DMS79 (cell line): ENCODE measurements at places on chromosomes 3 and 15.

- DNase-seq = no peak
Observed at GRCh38 chr3:24773798-24774197, 279.1 kb upstream of the THRB start.

DNA sequence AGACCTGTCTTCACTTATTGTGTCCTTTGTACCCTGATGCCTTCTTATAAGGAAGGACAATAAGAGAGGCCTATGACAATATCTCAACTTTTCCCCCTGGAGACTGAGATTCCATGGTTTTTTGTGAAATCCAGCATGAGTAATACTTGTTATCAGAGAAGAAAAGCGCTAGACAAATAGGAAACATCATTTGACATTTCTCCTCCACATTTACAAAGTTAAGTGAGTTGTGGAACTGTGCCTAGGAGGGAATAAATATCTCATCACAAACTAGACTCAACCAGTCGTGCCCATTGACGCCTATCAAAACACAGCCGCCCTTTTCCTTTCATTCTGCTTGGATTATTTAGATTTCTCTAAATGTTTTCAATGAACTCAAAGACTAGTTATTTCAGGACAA is 253.1 kb downstream of the MECOM start:
- DNase-seq = no peak

- no peak for DNase-seq
Observed at GRCh38 chr15:87954793-87955192, 301.7 kb downstream of the NTRK3 start.

DNA sequence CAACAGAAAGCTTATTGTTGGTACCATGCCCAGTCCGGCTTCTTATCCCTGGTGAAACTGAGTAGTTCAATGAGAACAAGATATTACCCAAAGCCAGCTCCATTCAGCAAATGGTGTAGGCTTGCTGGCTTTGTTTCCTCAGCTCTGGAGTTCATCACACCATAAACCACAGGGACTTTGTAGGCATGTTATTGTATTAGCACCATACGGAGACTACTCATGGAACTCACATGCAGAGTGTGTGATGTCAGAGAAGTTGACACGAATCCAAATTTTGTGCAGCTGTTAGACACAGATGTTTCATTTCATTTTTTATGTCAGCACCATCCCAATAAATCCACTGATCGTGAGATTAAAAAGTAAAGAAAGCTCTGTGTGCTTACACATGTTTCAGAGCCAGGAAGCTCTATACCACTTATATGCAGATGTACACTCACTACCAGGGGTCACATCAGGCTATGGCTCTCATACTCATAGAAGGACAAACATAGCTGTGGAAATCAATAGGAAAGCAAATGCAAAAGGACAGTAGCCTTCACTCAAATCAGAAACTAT is 63.4 kb upstream of the LEKR1 start:
- DNase-seq = no peak

GRCh38 chr3:90062631-90063200 is 955.3 kb downstream of the EPHA3 start:
- DNase-seq = no peak

DNA sequence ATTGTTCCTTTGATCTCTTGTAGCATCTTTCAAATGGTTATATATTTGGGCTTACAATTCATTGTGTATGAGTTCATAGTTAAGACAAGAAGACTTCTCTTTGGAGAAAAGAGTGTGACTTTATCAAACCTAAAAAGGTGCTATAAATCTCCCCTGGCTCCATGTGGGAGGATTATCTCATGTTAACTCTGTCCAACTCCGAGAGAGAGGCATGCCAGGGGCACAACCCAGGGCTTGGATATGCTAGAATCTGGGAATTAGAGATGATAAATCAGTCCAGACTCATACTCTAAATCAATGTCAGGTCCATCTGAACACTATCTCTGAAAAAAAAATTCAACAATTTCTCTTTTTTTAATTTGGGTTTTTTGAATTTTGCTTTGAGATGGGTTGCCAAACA is 462.8 kb downstream of the TUSC7 start:
- DNase-seq = no peak

DNA sequence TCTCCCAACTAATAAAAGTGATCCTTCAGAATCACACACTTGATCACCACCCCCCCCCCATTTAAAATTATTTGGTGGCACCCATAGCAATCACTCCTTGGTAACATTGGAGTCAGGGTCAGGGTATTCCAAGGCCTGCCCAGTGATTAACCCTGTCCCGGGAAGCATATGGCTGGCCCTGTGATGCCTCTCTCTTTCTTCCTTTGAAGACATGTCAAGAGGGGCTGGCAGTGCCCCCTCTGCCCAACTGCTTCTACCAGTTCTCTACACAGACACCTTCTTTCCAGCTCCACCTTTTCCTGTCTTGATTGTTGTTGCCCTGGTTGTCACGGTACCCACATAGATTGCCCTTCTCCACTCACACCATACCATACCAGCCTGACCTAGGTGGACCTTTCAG is 30.9 kb upstream of the MANF start:
- DNase-seq = no peak

DNA sequence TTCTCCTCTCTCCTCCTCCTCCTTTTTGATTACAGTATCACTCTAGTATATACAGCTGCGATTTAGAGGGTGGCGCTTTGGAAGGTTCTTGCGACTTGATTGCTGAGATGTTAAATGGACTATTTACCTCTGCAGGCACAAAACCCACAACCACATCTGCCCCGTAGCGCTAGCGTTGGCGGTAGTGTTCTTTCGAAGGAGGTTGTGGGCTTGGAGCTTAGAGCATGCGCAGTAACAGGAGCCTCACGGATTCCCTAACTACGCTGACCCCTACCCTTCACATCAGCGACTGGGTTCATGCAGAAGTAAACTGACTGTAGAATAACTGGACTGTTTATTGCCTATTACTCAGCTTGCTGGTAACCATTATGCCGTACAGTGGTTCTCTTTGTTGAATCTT is 58.0 kb downstream of the CGGBP1 start:
- DNase-seq = no peak

DNA sequence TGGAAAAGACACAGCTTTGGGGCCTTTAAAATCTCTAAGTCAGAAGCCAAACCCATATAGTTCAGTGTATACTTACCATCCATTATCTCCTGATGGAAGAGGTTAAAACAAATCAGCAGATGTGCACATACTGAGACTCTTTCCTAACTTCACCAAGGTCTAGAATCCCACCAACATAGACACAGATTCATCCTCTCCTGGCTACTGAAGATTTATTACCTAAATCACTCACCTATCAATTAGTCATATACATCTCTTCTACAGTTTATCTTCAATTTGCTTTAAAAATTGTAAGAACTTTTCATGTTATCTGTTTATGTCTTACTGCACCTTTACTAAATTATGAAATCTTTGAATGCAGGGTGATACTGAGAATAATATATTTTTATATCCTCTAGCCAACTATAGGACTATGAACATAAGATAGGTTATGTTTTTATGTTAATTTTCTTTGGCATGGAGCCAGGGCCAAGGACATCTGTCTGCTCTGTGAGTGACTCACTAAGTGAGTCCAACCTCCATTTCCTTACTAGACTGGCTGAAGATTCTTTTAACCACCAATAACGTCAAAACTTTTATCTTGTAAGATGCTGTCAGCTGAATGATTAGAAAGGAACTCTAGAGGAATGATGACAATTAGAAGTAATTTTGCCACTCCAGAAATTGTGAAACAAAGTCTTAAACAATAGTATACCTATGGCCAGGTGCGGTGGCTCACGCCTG is 397.6 kb downstream of the FOXP1 start:
- DNase-seq = no peak

DNA sequence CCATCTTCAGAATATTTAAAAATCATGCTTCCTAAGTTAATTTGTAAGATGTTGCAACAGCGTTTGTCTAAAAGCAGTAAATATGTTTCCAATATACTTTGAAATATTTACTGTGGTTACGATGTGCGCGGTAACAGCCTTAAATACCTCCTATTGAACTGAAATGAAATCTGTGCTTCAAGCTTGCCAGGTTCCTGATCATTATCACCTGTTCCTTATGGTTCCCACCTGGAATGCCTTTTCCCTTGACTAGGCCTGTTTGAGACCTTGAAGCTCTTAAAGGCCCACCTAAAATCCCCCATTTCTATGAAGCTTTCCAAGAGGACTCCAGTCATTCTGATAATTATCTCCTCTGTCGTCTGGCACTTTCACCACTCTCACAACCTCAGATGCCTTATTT is 146.7 kb downstream of the NAALADL2 start:
- no peak for DNase-seq

- DNase-seq = no peak
Observed at GRCh38 chr3:62999791-63000190, 124.6 kb upstream of the CADPS start.

DNA sequence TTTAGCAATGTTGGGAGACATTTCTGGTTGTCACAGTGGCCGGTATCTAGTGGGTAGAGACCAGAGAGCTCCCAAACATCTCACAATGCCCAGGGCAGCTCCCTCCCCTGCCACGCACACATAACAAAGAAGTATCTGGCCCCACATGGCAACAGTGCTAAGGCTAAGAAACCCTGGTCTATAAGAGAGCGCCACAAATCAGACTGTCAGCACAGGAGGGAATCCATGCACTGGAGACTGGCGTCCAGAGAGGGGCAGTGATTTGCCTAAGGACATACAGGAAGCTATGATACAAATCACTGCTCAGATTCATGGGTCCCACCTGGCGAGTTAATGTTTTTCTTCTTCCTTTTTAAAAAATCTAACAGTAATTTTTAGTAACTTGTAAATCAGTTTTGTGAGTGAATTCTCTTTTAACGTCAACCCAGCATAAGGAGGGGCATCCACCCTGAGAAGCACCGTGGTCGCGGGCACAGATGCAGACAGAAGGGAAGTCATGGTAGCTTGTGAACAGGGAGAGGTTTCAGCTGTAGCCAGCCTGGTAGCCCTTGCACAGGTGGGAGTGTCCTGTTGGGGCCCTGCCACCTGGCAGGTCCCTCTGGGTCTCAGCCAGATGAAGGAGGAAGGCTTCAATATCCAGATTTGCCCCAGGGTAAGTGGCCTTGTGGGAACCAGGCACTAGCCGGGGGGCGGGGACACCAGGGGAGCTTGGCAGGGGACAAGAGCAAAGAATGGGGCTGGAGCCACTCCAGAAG is 8.7 kb downstream of the ISG20 start:
- DNase-seq = no peak

DNA sequence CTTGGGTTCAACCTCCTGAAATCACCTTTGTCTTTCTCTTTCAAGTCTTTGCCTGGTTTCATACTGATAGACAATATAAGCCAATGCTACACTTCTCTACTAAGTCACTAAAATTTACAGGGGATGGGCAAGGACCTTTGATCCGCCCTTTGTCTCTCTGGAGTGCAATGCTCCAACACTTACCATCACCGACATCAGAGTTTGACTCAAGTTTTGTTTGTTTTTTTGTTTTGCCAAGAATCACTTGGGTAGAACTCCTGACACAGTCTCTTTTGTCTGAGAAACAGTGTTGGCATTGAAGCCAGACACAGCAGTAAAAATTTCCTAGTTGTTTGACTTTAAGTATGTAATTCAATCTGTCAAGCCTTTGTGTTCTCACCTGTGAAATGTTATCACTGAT is 29.3 kb downstream of the NFKBIZ start:
- no peak for DNase-seq

DNA sequence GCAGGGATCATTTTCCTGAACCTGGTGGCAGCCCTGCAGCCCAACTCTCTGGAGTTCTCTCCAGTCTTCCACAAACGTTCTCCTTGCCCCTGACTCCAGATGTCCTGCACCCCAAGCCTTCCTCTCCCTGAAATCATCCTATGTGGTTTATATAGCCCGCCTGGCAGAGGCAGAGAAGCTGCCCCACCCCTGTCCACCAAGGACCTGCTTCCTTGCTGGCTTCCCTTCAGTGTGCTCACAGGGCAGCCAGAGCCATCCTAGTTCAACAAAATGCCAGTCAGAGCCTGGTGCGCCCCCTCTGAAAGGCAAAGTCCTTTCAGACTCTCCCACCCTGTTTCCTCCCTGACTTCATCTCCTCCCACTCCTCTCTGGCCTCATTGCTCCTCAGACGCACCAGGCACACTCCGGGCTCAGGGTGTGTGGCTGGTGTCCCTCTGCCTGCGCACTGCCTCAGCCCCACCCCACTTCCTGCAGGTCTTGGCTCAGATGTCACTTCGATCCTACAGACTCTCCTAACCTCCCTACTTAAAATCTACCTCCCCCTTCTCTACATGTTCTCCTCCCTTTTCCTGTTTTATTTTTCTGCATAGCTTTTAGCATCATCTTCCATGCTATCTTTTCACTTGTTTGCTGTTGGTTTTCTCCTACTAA is 5.9 kb downstream of the KBTBD13 start:
- DNase-seq = no peak

GRCh38 chr3:53691349-53691748 is 154.9 kb downstream of the CHDH start:
- no peak for DNase-seq

- DNase-seq = no peak
Observed at GRCh38 chr3:124126436-124127023, 134.6 kb upstream of the ROPN1 start.

DNA sequence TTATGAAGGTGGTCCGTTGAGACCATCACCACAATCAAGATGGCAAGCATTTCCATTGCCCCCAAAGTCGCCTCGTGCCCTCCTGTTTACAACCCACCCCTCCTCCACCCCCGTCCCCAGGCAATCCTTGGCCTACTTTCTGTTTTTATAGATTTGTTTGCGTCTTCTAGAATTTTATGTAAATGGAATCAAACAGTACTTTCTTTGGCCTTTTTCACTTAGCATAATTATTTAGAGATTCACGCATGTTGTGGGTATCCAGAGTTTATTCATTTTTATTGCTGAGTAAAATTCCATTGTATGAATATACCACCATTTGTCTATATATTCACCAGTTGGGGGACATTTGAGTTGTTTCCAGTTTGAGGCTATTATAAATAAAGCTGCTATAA is 66.6 kb downstream of the LSM3 start:
- DNase-seq = no peak

GRCh38 chr3:194314388-194315068 is 36.6 kb downstream of the CPN2 start:
- DNase-seq = no peak

GRCh38 chr3:72100080-72100511 is 315.1 kb upstream of the PROK2 start:
- DNase-seq = peak; percentile 62

DNA sequence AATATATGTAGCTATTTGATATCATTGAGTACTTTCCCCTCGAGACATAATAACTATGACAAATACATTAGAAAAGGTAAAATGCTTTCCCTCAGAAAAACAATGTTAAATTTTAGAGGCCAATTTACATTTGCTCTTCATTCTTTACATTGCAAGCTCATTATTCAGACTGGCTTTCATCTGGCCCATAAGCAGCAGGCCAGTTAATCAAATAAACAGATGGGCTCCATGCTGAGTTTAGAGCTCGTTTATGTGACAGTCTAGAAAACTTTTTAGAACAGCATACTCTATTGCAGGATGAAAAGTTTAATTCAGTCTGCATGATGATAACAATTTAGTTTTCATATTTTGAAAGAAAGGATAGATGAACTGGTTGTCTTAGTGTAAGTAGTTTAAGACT is 150.6 kb downstream of the DUT start:
- DNase-seq = no peak
